ENCODE measurements at places on chromosomes 11 and 22.

GRCh38 chr11:17164361-17165246, 43.2 kb downstream of the PIK3C2A start:
- no peak for DNase-seq

- DNase-seq, result no peak
Observed at GRCh38 chr22:49013707-49014106, 814.0 kb downstream of the BRD1 start.

DNA sequence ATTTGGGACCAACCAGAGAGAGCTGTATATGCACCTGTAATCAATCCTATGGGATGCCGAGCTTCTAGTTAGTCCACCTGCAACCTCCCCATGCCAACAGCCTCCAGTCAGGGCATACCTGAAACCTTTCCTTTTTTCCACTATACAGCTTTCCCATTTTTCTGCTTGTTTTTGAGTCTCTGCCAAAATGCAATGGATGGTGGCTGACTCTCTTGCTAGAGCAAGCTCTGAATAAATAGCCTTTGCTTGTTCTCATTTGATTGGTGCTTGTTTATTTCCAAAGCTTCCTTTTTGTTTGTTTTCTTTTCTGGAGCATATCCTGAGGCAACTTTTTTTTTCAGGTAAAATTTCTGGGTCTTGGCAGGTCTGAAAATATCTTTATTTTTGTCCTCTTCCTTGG, 58.0 kb upstream of the PLET1 start:
- no peak for DNase-seq

GRCh38 chr11:125910226-125910849, 6.0 kb downstream of the DDX25 start:
- DNase-seq, result no peak

GRCh38 chr11:103798026-103798425, 238.4 kb upstream of the DDI1 start:
- no peak for DNase-seq

- peak; percentile 35 for DNase-seq
Observed at GRCh38 chr11:134916421-134917213, 504.6 kb upstream of the B3GAT1 start.

- no peak for DNase-seq
Observed at GRCh38 chr11:123144707-123145106, 50.3 kb downstream of the CLMP start.

DNA sequence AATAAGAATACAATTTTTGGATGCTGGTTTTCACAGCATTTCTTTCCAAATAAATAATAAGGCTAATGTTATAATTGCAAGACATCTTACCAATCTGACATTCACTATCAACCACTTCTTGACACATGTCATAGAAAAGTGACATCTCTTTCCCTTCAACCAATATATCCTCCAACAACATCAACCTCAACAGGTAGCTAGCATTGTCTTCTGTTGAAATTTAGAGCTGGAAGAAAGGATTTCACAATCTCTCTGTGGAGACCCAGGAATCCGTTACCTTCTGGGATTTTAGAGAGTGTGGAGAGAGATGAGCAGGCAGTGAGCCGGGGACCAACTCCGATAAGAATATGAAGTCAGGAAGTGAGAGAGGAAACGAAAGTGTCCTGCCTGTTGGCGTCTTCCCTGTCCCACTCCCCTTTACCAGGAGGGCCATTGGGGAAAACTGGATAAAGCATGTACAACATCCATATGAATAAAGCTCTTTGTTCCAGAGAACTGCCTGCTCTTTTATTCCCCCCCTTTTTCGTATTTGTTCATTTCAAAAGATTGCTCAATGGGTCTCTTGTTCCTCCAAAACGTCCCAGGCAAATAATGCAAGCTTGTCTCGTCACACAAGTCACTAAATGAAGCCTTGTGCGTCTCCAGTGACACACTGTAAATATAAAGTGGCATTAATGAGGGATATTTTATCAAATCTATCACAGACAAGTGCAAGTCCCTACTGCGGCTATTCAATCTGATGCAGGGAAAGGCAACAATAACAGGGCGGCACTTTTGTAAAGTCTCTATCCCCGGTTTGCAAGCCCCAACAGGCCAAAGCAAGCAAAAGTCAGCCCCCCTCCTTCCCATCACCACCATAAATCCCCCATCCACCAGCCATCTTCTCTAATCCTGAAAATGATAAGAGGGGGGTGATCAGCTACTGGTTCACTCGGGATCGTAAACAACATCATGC, 3.4 kb downstream of the CADM1 start:
- DNase-seq, result no peak

DNA sequence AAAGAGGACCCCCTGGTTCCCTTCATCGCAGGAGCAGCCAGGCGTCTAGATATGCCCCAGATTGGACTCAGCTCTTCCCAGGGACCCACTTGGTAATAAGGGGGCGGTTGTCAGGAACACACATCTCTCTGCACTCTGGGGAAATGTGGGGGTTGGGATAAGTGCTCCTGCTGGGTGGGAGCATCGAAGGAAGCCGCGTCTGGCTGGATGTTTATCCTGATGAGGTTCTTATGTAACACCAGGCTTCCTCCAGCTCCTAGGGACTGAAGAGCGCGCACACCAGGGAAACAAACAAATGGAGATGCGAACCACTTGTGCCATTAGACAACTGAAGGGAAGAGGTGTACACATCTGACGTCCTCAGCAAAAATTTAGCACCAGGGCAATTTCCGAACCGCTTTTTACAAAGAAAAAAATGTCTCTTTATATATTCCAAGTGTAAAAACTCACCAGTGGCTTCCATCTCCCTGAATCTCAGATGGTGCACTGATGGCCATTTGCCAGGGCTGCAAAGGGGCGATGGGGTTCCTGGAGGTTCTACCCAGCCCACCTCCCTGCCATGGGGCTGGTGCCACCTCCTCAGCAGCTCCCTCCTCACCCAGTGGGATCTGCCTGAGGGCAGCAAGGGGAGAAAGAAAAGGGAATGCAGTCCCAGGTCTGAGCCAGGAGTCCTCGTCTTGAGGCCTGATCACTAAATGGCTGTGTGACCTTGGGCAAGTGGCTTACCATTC, 89.4 kb downstream of the PKNOX2 start:
- DNase-seq, result no peak

DNA sequence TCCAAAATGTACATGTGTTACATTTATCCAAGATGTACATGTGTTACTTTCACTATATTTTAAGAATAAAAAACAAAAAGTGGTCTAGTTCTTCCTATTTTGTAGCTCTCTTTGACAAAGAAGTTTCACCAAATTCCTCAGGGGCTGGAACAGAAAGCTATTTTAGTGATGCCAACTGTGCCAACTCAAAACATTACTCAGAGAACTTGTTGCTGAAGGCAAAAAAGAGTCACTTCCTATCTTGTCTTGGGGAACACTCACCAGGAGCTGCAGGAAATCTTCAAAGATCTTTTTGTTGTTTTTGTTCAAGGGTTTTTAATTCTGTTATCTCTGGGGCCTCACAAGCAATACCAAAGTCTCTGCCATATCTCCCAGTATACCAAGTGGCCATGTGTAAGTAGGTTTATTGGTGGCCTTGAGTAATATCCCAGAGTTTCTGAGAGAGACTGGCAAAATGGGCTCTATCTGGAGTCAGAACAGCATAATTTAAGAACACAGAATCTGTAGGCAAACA, 13.6 kb upstream of the EED start:
- DNase-seq, result no peak

GRCh38 chr11:112537846-112538330, 277.2 kb upstream of the PLET1 start:
- no peak for DNase-seq

DNA sequence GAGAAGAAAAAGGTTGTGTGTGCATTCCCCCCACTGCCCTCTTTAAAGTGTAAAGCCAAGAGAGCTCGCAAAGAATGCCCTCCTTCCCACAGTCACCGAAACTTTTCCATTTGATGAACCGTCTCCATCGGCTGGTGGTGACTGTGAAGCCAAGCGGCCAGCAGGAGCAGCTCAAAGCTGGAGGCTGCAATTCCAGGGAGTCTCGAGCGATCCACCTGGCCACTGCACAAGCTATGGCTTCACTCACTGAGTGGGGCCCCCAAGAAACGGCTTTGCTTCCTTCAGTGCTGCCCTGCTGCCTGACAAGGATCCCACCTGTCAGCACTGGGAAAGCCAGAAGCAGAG, 117.7 kb downstream of the ABTB2 start:
- DNase-seq, result no peak

DNA sequence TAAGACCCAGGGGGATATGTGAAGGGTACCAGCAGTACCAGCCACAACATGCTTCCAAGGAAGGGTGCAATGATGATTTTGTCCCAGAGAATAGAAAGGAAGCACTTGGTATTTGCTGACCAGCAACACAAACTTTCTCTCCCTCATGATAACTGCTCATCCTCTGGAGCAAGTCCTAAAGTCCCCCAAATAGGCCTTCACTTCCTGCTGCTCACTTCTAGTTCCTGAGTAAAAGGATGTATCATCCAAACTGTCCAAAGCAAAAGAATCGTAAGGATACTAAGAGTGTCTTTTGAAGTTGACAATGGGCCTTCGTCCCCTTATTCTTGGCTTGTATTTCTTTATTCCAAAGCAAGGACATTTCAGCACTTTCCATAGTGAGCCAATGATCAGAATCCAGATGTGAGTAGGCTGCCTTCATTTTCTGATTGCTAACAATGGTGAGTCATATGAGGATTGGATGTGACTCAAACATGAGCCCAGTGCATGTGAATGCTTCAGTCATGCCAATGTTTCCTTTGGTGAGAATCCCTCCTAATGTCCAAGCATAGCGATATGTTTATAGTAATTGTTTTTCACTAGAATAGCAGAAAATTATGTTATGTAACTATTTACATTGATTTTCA, 243.4 kb upstream of the POU2AF2 start:
- no peak for DNase-seq

GRCh38 chr11:9210922-9211320, 54.2 kb downstream of the DENND5A start:
- DNase-seq, result no peak

- no peak for DNase-seq
Observed at GRCh38 chr11:108788565-108789199, 123.8 kb downstream of the DDX10 start.

- DNase-seq, result no peak
Observed at GRCh38 chr11:15845261-15845660, 511.1 kb downstream of the SOX6 start.

DNA sequence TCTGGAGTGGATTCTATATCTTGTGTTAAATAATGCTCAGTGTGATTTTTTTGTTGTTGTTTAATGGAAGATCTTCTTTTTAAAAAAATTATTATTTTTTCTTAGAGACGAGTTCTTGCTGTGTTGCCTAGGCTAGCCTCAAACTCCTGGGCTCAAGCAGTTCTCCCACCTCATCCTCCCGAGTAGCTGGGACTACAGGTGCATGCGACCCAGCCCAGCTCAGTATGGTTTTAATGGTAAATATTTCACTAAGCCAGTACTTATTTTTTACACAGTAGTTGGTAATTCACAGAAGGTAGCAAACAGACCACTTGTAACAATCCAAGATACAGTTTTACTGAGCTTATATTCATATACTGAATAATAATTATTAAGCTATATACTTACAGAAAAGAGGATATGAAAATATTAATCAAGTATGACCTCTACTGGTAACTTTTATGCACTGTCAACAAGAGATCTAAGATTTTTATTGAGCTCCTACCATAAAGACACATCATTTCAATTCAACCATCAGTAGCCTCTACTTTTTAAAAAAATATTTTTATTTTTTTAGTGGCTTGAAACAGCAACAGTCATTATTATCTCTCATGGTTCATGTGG, 6.1 kb upstream of the CD59 start:
- DNase-seq, result no peak

GRCh38 chr22:38657045-38657909, 839 bp downstream of the CBY1 start:
- DNase-seq, result no peak

GRCh38 chr22:17570851-17571631, 7.7 kb downstream of the SLC25A18 start:
- peak; percentile 81 for DNase-seq

- DNase-seq, result no peak
Observed at GRCh38 chr22:26835929-26836528, 178.6 kb downstream of the MIAT start.

DNA sequence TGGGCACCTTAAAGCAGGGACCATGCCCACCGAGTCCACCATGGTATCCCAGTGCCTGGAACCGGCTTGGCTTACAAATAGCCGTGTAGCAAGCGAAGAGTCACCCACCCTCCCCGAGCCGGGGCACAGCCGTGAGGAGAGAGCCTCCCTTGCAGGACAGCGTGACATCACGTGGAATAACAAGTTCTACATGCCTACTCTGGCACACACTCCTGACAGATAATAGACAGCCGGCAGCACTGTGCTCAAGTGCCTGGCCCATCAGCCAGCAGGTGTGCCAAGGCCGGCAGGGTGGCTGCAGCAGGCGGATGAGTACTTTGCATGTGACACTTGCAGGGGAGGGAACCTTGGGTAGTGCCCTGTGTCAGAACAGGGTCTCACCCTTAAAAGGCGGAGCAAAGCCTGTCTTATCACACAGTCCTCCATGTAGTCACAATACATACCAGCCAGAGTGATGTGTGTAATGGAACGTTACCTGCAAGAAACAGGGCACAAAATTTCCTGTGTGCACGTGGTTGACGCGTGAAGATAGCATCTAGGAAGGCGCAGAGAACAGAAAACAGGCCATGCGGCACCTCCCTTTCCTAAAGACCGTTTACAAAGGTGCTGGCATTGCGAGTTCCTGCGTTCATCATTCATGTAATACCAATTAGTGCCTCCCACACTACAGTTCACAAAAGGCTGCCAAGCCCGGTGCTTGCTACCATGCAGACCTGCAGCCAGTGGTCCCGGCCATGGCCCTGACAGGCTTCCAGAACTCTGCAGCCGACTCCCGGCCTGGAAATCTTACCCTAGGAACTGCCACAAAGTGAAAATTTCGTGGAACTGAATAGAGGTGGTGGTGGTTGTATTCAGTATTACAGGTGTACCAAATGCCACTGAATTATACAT, 16.4 kb downstream of the TOM1 start:
- peak; percentile 44 for DNase-seq

DNA sequence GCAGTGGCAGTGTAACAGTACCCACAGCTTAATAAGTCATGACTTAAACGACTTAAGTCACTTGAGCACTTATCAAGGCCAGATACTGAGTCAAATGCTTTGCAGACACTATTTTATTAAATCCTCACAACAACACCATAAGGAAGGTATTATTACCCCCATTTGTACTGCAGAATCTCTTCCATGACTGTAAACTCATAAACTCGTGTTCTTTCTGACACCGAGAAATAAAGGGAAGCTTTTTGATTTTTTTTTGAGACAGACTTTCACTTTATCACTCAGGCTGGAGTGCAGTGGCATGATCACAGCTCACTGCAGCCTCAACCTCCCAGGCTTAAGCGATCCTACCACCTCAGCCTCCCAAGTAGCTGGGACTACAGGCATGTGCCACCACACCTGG, 103.8 kb downstream of the ABTB2 start:
- no peak for DNase-seq

Data from right hindlimb (tissue), 1 donor.